Coronary artery (tissue), 2 donors: ENCODE measurements at places on chromosomes 12 and 14.

- DNase-seq: no peak
These were observed 18.7 kb upstream of the ASPG start for GRCh38 chr14:104066719-104067295.

GRCh38 chr14:92176476-92176875, 54.7 kb downstream of the CPSF2 start:
- DNase-seq: no peak

- no peak for DNase-seq
These were observed 60.9 kb upstream of the OR4E1 start for GRCh38 chr14:21734457-21735074.

GRCh38 chr14:42163136-42163535, 556.5 kb downstream of the LRFN5 start:
- DNase-seq: no peak

- no peak for DNase-seq
These were observed 1.4 kb downstream of the ARL6IP4 start for GRCh38 chr12:122981587-122982476.

DNA sequence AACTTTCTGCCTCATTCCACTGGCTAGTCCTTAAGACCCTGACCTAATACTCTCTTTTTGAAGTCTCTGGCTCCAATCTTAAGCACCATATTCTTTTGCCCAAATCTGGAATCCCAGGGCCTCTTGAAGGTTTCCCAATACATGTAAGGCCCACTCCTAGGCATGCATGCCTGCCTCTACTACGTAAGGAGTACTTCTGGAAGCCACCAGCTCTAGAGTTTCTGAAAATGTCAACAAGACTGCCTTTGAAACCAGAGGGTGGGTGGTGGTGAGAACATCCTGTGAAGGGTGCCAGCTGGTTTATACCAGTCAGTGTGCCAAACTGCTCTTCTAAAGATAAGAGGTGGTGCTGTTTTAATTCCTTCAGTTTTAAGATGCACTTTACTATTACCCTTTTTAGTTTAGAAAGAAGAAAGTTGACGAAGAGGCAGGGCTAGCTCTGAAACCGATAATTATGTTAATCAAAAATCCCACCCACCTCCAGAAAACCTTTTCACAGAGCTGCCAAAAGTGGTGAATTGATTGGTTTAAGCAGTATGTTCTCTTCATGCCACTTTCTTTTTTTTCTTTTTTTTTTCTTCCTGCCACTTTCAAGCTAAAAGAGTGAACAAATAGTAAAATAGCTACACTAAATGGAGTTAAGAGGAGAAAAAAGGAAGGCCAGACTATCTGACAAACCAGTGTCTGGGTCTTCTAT, 8.7 kb upstream of the WDR89 start:
- no peak for DNase-seq

GRCh38 chr12:76855271-76855670, 23.5 kb downstream of the CSRP2 start:
- DNase-seq: no peak

- no peak for DNase-seq
These were observed 114.6 kb downstream of the TMEM132C start for GRCh38 chr12:128381541-128381940.

DNA sequence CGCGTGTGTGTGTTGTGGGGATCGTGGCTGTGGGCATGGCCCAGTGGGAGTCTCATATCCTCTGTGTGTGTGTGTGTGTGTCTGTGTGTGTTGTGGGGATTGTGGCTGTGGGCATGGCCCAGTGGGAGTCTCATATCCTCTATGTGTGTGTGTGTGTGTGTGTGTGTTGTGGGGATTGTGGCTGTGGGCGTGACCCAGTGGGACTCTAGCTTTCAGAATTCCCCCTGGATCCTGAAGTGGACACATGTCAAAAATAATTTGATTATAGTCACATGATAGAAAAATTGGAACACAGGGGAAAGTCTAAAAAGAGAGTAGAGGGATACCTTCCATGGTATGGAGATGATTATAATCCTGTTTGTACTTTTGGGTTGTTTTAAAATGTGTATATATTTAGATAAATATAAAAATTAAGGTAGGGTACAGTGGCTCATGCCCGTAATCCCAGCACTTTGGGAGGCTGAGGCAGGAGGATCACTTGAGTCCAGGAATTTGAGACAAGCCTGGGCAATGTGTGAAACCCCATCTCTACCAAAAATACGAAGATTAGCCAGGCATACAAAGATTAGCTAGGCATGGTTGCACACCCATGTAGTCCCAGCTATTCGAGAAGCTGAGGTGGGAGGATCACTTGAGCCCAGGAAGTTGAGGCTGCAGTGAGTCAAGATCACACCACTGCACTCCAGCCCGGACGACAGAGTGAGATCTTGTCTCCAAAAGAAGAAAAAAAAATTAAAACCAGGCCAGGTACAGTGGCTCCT, 11.0 kb downstream of the PAPLN start:
- DNase-seq: no peak

- no peak for DNase-seq
These were observed 201.2 kb downstream of the CHST11 start for GRCh38 chr12:104657726-104658484.

DNA sequence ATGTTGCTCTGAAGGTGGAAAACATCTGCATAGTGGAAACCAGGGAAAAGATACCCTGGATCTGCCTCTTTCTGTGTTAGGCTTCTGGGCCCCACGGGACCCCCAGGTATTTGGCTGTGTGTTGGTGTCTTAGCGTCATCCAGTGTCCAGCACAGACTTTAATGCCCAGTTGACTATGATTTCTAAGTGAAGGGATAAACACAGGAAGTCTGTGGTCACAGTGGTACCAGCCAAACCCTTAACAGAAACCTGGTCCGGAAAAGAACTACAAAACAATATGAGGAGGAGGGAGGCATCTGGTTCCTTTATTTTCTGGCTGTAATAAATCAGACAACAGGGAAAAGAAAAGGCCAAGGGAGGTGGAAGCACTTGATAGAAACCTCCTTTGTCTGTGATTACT, 56.4 kb downstream of the CMKLR1 start:
- DNase-seq: no peak

DNA sequence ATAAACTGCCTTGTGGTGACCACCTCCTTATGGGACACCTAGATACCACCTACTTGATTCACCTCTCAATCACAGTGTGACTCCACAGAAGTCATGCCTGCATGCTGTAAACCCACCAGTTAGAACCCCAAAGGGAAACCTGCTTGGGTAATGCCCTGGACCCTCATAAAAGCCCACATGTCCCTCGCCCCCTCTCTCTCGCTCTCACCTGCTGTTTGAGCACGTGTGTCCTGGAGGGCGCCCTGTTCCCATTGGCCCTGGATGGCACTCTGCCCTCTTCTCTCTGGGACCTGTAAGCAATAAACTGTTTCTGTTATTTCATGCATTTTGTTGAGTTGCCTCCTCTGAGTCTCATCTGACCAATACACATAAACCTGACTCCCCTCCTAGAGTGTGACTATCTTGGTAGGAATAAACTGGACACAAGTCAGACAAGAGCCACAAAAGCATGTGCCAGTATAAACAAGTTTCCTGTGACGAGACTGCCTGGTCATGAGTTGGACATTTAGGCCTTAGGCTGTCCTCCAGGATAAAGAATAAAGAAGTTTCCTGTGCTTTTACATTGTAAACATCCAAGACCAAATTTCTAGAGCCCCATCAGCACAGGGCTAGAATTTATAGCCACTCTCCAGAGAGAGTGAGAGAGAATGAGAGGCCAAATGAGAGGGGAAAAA, 8.6 kb downstream of the IFI27L2 start:
- peak; percentile 57 for DNase-seq

GRCh38 chr12:52832451-52832850, 1.7 kb downstream of the KRT79 start:
- DNase-seq: no peak

- DNase-seq: no peak
These were observed 4.5 kb upstream of the KRT3 start for GRCh38 chr12:52800259-52800917.

- DNase-seq: no peak
These were observed 72.3 kb upstream of the DHRS4 start for GRCh38 chr14:23881282-23881681.

- DNase-seq: no peak
These were observed 342.8 kb upstream of the SFSWAP start for GRCh38 chr12:131367983-131368667.

DNA sequence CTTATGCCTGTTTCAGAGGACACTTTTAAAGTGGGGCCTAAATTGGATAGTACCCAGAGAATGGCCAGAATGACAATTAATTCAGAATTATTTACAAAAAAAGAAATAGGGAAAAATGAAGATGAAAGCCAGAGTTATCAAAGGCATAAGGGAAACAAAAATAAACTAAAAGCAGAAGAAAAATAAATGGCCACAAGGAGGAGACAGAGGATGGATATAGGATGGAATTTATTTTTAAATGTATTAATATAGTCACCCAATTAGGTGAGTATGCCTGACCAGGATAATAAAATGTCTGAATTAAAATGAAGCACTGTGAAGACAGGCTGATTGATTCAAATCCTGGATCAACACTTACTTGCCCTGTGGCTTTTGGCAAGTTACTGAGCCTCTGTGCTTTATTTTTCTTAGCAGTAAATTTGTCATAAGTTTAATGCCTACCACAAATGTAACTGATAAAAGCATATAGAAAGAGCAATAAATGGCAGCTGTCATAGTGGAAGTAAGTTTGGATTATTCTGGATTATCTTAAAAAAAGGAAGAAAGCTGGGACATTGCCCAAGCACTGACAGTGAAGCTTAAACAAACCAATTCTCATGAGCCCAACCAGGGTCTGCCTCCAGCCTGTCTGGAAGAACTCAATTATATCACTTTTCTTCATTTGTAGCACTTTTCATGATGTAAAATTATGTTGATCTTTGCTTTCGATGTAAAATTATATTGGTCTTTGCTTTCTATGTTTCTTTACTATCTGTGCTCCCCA, 3.5 kb downstream of the CLEC9A start:
- no peak for DNase-seq

- no peak for DNase-seq
These were observed 127.7 kb upstream of the FOXN3 start for GRCh38 chr14:89544636-89545301.

GRCh38 chr14:105014032-105014431, 6.9 kb downstream of the CDCA4 start:
- DNase-seq: no peak

- no peak for DNase-seq
These were observed 11.4 kb upstream of the BCAT1 start for GRCh38 chr12:24960222-24960855.

GRCh38 chr14:97177635-97178034, 380.5 kb downstream of the VRK1 start:
- DNase-seq: no peak

GRCh38 chr12:57006809-57007475, 596 bp upstream of the ZBTB39 start:
- no peak for DNase-seq

GRCh38 chr14:96243785-96244184, 12.2 kb upstream of the BDKRB1 start:
- no peak for DNase-seq

GRCh38 chr12:117921929-117922777, 46.6 kb downstream of the KSR2 start:
- no peak for DNase-seq

- DNase-seq: no peak
These were observed 74.9 kb downstream of the ANO2 start for GRCh38 chr12:5870183-5870582.

GRCh38 chr12:80634903-80635302, 72.5 kb upstream of the MYF6 start:
- DNase-seq: no peak

DNA sequence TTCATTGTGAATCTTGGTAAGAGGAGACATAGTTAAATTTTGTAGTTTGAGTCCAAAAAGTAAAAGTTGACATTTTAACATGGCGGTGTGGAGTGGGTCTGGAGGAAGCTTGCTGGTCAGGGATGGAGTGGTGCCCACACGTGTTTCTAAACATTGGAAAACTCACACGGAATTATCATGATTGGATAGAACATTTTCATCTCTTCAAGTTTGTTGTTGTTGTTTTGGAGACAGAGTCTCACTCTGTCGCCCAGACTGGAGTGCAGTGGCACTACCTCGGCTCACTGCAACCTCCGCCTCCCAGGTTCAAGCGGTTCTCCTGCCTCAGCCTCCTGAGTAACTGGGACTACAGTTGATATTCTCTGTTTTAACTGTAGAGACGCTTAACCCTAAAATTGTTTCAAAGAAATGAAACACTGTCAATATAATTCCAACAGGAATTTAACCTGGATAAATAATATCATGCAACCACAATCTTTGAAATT, 502 bp upstream of the MBIP start:
- DNase-seq: no peak

- DNase-seq: no peak
These were observed 102.2 kb downstream of the TNFAIP2 start for GRCh38 chr14:103225476-103225875.

DNA sequence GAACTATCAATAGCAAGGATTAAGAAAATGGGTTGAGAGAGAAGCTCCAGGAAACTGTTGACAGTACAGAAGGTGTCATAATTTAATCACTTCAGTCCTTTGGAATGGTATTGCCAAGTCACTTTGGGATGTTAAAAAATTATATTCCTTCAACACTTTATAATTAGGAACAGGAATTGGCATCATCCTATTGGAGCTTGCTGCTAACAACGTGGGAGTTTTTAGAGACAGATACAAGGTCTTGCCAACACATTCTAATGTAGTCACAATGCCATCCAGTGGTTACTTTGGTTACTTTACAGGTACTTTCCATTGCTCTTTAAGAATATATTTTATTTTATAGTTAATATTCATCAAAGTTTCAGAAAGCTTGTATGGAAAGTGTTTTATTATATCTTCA, 310.1 kb downstream of the SYT1 start:
- DNase-seq: no peak

- DNase-seq: peak; percentile 85
These were observed 93.9 kb upstream of the EVL start for GRCh38 chr14:99971087-99971940.

GRCh38 chr14:38611928-38612327, 356.0 kb upstream of the CLEC14A start:
- DNase-seq: no peak

DNA sequence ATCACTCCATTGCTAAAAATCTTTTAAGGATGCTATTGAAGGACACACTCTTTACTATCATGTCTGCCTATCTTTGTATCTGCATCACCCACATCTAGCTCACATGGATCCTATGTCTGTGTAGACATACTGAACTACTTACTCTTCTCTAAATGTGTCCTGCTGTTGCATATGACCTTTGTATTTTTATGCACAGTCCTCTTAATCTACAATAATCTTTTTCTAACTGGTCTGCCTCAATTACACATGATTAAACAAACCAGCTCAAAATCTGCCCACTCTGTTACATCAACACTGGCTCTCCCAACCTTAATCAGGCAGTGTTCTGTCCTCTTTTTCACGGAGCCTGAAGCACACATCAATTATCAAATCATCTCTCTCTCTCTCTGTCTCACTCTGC, 316.3 kb upstream of the MGAT4C start:
- DNase-seq: no peak

- no peak for DNase-seq
These were observed 267.7 kb downstream of the SLC6A15 start for GRCh38 chr12:84644908-84645307.

DNA sequence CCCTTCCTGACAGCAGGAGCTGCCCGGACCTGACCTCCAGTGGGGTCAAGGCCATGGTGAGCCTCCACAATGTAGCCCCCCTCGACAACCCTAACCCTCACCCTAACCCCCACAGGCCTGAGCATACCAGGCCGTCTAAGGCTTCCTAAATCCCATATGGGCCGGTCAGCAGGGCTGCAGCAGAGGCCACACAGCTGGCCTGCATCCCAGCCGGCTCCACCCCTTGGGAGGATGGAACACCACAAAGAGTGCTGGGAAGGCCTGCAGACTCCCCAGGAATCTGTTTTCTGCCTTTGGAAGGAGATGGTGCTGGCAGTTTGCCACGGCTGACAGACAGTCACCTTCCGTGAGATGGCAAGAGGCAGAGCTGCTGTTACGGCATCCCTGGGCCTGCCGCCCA, 2.8 kb downstream of the TMEM179 start:
- DNase-seq: no peak
